ENCODE measurements at places on chromosomes 2 and 18. TPM values are rescaled to one million over a fixed set of nuclear protein-coding genes. Genes with fewer than 3 reads are reported as not detected.

Gene MRPS5
- 76.8 TPM for total RNA-seq

Gene RBKS
- total RNA-seq = 7.4 TPM

Gene DHX57
- 20.9 TPM for total RNA-seq

Gene DSG2
- total RNA-seq = 58.8 TPM

Gene CD28
- total RNA-seq = not detected

Gene SESTD1
- 23.7 TPM for total RNA-seq

Gene RBBP8
- total RNA-seq = 21.4 TPM

Gene ERICH2
- total RNA-seq = not detected

Gene IL36A
- not detected for total RNA-seq

Gene MEP1B
- total RNA-seq = 0.07 TPM

Gene MC4R
- not detected for total RNA-seq

Gene ZC3H6
- total RNA-seq = 0.44 TPM

Gene SPIRE1
- 17.0 TPM for total RNA-seq

Gene SLC9A4
- total RNA-seq = not detected

Gene DSG1
- not detected for total RNA-seq

Gene SKA1
- total RNA-seq = 12.0 TPM

Gene POTEF
- total RNA-seq = not detected

Gene ALPP
- 0.75 TPM for total RNA-seq

Gene KCNS3
- total RNA-seq = 1.5 TPM

Gene NAT8
- total RNA-seq = not detected

Gene NYAP2
- not detected for total RNA-seq

Gene CFAP65
- 0.15 TPM for total RNA-seq

Gene RAD51AP2
- total RNA-seq = not detected

Gene MYL12A
- total RNA-seq = 338 TPM

Gene ASB18
- not detected for total RNA-seq

Gene CFAP210
- total RNA-seq = 0.80 TPM

Gene CEP192
- 8.6 TPM for total RNA-seq

Gene FBLN7
- total RNA-seq = 0.74 TPM

Gene ACMSD
- not detected for total RNA-seq

Gene C2orf78
- not detected for total RNA-seq

Gene ABCB11
- 0.01 TPM for total RNA-seq

Gene ECEL1
- 0.15 TPM for total RNA-seq

Gene ANKRD62
- not detected for total RNA-seq

Gene PGAP1
- total RNA-seq = 2.9 TPM

Gene NEU2
- not detected for total RNA-seq

Gene BZW1
- 333 TPM for total RNA-seq

Gene KLHL41
- total RNA-seq = 0.37 TPM

All from A549 treated with CORT108297 at 1 μM for 4 hours (cell line).